ENCODE measurements at places on chromosomes 1 and 21. TPM values are rescaled to one million over a fixed set of nuclear protein-coding genes. Genes with fewer than 3 reads are reported as not detected.

AMY1B gene
- total RNA-seq: not detected

DISC1 gene
- 4.0 TPM for total RNA-seq

DNA sequence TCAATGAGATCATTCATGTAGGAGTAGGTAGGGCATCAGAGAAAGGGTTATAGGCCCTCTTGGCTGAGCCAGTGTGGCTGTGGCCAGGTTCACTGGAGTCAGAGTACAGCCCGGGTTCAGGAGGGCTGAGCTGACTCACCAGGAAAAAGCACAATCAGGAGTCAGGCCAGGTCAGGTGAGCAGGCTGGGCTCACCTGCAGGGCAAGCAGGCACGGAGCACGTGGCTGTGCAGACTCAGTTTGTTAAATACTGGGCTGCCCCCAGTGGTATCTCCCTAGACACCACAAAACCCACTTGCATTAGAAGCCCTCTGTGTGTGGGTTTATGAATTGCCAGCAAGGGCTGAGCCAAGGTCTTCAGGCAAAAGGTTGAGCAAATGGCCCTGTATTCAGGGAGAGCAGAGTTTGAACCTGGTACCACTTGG, 122.1 kb upstream of the SERBP1 start:
- DNase-seq: no peak

DNA sequence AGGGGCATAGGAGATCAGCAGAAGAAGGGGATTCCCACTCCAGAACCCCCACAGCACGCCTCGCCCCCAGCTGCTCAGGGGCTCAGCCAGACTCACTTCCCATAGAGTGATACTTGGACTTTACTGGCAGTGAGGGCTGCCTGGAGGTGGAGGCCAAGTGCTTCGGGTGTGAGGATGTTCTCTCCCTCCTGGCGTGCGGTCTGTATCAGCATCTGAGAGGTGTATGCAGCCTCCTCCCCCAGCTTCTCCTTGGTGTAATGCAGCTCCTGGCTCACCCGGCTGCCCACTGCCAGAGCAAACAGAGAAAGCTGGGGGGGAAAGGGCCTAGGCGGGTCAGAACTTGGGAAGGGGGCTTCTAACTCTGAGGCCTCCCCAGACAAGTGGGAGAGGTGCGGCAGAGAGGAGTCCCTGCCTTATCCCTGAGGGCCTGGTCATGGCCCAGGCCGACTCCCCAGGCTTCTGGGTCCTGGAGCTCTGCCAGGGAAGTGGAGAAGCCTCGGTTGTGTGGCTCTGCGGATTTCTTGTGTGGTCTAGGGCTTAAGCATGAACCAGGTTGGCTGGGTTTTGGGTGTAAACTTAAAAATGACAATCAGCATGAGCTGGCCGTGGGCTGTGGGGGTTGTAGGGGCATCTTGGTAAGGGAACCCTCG, 10.9 kb downstream of the PTCH2 start:
- no peak for DNase-seq

DNA sequence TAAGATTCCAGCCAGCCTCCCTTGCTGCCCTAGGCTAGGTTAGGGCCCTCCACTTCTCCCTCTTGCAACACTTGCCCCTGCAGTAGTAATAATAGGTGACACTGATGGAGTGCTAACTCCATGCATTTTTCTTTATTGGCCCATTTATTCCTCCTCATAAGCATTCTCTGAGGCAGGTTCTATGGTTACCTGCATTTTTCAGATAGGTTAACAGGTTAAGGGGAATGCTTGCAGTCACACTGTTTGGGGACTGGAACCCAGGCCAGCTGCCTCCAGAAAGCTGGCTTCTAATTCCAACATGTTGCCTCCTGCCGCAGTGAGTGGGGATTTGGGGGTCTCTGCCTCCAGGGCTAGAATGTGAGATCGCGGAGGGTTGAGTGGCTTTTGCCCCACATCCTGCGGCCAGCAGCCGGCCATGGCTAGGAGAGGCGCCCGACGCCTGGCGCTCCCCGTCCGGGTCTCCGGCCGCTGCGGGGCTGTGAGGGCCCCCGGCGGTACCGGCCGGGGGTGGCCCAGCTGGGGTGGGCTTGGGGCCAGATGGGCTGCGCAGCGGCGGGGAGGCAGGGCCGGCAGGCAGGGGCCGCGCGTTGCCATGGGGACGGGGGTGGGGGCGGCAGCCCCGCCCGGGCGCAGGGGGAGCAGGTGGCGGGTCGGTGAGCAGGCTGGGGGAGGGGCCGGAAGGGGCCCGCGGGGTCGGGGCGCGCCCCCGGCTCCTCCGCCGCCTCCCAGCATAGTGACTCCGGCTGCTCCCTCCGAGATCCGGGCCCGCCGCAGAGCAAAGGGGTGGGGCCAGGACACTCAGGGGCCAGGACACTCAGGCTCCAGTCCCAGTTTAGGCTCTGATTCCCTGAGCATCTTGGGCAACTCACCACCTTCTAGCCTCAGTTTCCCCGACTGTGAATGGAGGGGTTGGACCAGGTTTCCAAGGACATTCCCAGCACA, 68.4 kb upstream of the SSBP3 start:
- no peak for DNase-seq

GRCh38 chr1:154213274-154213673, 7.1 kb upstream of the CFAP141 start:
- no peak for DNase-seq

GRCh38 chr1:3663999-3664699, 11.8 kb downstream of the TP73 start:
- DNase-seq: no peak
